M059J (cell line): ENCODE measurements at places on chromosomes 7 and 10. TPM values are rescaled to one million over a fixed set of nuclear protein-coding genes. Genes with fewer than 3 reads are reported as not detected.

- no peak for DNase-seq
Observed at GRCh38 chr7:24877790-24878311, 102.1 kb downstream of the OSBPL3 start.

GRCh38 chr7:51980313-51980712, 663.7 kb upstream of the COBL start:
- DNase-seq = no peak

The SPAG6 gene
- total RNA-seq = 0.02 and 1.4 TPM in 2 replicates

GRCh38 chr7:6618621-6619020, 3.2 kb downstream of the ZNF853 start:
- DNase-seq = peak; percentile 42

DNA sequence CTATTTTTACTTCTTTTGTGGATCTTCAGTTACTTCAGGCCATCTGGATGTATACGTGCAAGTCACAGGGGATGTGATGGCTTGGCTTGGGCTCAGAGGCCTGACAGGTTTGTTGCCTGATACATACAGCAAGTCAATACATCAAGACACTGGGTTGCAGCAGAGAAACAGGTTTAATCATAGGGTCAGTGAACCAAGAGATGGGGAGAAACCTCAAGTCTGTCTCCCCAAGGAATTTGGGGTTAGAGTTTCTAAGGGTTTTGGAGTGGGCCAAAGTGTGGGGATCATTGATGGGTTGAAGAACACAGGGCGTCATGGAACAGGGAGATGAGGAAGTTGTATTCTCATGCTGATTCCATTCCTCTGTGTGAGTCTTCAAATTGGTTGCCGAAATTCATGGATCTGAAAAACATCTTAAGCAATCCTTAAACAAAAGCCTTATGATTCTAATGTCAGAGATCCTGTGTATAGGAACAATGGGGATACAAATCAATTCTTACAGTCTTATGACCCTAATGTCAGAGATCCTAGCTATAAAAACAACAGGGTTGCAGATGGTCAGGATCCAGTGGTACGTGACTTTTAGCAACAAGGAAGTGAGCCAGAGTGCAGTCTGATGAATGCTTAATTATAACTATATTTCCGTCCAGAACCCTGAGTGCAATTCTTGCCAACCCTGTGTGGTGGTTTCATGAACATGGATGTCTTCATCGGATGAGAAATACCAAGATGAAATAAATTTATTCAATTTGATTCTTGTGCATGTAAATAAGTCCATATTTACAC, 18.9 kb downstream of the OTUD1 start:
- DNase-seq = no peak

DNA sequence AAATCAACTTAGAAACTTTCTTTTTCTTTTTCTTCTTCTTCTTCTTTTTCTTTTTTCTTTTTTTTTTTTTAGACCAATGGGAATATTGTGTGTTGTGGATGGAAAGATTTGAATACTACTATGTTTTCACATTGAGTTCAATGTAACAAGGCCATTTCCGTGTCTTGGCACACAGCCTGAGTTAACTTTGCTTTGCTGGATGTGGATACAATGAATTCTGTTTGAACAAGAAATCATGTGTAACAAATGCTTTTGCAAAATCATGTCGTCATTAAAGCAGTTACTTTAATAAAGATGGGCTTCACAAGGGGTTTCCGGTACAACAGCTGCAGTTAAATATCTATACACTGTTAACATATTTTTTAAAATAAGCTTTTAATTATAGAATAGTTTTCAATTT, 13.5 kb upstream of the ENTPD1 start:
- DNase-seq = no peak

The SKIDA1 gene
- 1.2 and 1.9 TPM in 2 replicates for total RNA-seq

GRCh38 chr7:30169579-30169978, 34.8 kb downstream of the MTURN start:
- DNase-seq = peak; percentile 96

DNA sequence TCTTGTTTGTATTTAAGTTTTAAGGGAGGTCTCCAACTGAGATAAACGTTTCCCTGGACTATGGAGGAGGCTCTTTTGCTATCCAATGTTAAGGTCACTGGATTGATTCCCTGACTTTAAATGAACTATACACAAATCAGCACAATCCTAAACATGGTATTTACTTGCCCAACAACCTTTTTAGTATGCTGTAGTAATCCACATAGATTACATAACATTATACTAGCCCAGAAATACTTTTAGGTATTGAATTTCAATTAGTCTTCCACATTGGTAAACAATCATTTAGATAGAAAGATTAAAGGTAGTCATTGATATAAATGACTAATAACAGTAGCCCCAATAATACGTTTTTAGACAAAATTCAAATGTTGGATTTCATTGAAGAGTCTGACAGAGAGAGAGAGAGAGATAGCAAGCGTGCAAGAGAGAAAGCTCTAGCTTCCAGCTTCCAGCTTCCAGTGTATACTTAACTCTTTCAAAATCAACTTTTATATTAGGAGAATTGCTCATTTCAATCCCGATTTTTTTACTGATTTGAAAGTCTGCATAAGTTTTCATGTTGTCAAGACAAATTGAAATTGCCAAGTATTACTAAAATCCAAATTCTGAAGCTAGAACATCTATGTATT, 155.8 kb downstream of the DOCK4 start:
- DNase-seq = no peak

The ODAD2 gene
- total RNA-seq = 0.54 and 3.7 TPM in 2 replicates

GRCh38 chr7:26147030-26147429, 5.0 kb upstream of the NFE2L3 start:
- peak; percentile 55 for DNase-seq

GRCh38 chr7:150479023-150479716, 28.7 kb downstream of the GIMAP8 start:
- DNase-seq = no peak

- no peak for DNase-seq
Observed at GRCh38 chr7:108027239-108027638, 24.3 kb upstream of the LAMB1 start.

DNA sequence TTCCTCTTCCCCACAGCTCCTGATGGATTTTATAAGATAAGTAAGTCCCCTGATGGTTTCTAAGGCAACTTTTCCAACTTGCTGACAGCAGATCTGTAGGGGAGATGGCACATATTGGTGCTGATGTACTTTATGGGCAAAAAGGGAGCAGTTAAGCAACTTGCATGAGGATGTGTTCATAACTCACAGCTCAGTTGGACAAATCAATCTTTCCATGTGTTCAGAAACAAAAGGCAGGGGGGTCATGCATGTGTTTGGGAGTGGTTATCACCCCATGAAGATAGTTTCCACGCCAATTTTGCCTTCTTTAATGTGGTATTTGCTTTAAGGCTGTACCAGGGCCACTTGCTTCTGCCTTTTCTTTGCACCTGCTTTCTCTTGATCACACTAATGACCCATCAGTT, 6.1 kb downstream of the RBM20 start:
- DNase-seq = no peak
